ENCODE measurements at places on chromosomes 4 and X.

DNA sequence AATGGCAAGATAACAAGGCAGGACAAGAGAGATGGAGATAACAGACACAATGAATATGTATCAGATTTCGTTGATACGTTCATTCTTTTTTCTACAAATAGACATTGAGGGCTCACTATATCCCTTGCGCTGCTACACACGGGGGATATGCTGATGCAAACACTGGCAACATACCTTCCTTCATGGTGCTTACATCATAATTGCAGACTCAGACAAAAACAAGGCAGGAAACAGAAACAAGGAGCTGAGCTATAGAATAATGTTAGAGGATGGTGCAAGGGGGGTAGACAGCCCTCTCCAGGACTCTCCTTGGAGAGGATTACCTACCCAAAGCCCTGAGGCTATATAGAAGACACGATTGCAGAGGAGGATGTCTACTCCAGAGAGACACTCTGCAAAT is 1069.5 kb downstream of the DMD start:
- peak; percentile 23 for DNase-seq

- no peak for DNase-seq
Measured at GRCh38 chr4:56226579-56226978, 160.7 kb downstream of the AASDH start.

- DNase-seq = no peak
Measured at GRCh38 chr4:144614850-144615585, 30.9 kb upstream of the HHIP start.

DNA sequence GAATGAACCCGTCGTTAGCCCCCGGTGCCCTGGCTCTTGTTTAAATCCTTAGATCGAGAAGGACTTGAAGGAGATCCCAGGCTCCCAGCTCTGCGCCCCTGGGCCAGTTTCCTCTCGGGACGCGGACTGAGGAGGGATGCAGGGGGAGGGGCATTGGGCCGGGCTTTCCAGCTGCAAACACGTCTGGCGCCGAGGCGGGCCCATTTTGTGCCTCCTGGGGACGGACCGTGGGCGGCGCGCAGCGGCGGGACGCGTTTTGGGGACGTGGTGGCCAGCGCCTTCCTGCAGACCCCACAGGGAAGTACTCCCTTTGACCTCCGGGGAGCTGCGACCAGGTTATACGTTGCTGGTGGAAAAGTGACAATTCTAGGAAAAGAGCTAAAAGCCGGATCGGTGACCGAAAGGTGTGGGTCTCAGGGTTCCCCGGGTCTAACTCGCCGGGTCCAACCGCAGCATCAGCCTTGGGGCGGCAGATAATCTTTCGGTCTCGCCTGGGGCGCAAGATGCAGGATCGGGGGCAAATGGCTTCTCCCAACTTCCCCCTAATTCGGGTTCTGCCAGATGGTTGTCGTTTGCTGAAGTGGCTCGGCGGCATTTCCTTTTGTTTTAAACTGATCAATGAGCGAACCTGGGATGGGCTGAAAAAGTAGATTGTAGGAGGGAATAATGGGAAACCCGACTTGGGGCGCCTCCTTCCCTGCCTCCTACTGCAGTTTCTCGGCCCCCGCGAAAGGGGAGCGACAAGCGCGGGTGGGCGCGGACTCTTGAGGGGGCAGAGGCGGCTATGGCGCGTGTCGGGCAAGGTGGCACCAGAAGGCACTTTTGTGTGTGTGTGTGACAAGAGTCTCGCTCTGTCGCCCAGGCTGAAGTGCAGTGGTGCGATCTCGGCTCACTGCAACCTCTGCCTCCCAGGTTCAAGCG is 2.9 kb downstream of the PDGFRA start:
- no peak for DNase-seq

DNA sequence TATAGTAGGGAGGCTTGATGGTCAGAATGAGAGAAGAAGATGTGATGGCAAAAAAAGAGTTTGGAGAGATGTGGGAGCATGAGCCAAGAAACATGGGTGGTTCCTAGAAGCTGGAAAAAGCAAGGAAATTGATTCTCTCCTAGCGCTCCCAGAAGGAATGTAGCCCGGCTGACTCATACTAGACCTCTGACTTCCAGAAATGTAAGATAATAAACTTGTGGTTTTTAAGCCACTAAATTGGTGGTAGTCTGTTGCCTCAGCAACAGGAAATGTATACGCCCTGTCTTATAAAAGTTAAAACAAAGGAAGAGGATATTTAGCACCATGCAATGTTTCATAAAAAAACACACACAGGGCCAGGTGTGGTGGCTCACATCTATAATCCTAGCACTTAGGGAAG is 182.7 kb upstream of the PCDH7 start:
- DNase-seq = no peak

GRCh38 chrX:631802-632365 is 1.3 kb downstream of the SHOX start:
- DNase-seq = no peak

- DNase-seq = peak; percentile 9
Measured at GRCh38 chr4:98352396-98352795, 91.2 kb downstream of the RAP1GDS1 start.

GRCh38 chrX:40098264-40099054 is 701 bp upstream of the BCOR start:
- DNase-seq = peak; percentile 77

GRCh38 chrX:143437439-143437838 is 79.8 kb downstream of the SPANXN3 start:
- DNase-seq = peak; percentile 60

DNA sequence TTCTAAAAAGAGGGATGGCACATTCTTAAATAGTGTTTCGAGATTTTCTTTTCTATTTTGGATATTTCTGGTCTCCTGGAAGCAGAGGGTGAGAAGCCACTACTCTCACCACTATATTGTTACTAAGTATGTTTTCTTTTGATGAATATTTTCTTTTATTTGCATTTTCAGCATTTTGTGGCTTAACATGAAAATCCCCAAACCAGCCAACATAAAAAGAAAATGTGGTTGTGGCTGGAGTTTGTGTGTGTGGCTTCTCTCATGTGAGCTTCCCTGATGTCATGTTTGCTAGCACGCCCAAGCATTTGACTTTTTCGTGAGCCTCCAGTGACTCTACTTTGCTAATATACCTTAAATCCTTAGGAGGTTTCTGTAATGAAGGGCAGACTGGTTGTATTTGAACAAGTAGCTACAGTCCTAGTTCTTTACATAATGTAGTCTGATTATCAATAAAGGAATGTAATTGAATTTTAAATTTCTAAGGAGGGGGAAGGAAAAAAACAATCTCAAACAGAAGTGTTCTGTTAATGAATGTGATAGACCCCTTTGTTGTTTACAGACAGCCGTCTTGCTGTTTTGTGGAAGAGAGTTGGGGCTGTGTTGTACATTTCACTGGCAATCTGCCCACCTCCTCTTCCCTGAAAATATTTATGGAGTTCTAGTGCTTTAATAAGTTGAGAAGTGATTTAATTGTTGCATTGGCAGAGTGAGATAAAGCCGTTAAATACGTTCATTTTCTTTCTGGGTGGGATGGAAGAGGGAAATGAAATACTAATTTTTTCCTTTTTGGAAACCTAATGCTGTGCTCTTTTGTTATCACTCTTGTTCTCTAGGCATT is 114.6 kb downstream of the ARHGAP10 start:
- DNase-seq = no peak

GRCh38 chr4:82522472-82522871 is 39.3 kb downstream of the TMEM150C start:
- DNase-seq = no peak

- DNase-seq = no peak
Measured at GRCh38 chr4:173046818-173047217, 121.8 kb upstream of the GALNT7 start.

DNA sequence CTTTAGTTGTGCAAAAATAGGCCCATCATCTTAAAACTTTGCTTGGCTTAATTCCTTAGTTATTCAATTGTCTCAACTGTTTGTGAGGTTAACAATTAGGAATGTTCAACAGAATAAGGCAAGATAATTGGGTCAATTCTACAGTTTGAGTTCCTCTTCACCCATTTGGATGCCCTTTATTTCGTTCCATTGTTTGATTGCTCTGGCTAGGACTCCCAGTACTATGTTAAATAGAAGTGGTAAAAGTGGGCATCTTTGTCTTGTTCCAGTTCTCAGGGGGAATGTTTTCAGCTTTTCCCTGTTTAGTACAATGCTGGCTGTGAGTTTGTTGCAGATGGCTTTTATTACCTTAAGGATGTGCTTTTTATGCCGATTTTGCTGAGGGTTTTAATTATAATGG is 761.5 kb upstream of the GRIA3 start:
- DNase-seq = no peak

GRCh38 chrX:39327255-39327654 is 526.0 kb downstream of the MID1IP1 start:
- DNase-seq = no peak

- DNase-seq = peak; percentile 1
Measured at GRCh38 chrX:47380268-47380667, 9.9 kb downstream of the ZNF157 start.

- peak; percentile 22 for DNase-seq
Measured at GRCh38 chr4:38347251-38347650, 316.7 kb upstream of the KLF3 start.

DNA sequence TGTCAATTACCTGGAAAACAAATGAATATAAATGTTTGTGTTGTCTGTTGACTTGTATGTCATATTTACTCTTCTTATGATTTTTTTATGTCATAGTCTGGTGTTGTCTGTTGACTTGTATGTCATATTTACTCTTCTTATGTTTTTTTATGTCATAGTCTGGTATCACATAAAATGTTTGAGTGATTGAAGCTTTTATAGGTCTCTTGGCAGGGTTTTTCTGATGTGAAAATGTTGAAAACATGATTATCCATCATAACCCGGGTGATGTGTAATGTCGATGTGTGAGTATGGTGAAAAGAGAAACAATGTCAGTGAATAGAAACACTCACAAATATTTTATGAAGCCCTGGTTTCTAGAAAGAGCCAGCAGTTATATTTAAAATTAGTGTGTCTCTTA is 335.7 kb downstream of the BMPR1B start:
- no peak for DNase-seq

GRCh38 chr4:8672486-8672885 is 79.9 kb downstream of the CPZ start:
- DNase-seq = no peak

DNA sequence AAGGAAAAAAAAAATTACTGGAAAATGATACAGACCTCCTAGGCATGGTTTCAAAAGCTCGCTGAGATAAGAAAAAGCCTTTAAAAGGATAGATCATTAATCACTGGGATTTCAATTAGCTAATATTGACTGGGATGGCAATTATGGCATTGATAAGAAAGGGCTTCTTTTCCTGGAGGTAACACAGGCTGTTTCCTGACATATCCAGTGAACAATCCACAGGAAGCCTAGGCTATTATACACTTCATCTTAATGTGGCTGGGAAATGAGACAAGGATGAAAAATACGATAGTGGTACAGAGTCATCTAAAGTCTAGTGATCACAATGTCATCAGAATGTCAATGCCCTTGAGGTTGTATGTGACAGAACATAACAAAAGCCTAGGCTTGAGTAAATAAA is 1579.3 kb downstream of the C4orf33 start:
- DNase-seq = no peak

GRCh38 chr4:52868133-52868532 is 6.0 kb downstream of the RASL11B start:
- no peak for DNase-seq

GRCh38 chr4:153808175-153808574 is 19.3 kb upstream of the SFRP2 start:
- peak; percentile 26 for DNase-seq

GRCh38 chr4:24669751-24670150 is 85.4 kb upstream of the DHX15 start:
- DNase-seq = no peak

DNA sequence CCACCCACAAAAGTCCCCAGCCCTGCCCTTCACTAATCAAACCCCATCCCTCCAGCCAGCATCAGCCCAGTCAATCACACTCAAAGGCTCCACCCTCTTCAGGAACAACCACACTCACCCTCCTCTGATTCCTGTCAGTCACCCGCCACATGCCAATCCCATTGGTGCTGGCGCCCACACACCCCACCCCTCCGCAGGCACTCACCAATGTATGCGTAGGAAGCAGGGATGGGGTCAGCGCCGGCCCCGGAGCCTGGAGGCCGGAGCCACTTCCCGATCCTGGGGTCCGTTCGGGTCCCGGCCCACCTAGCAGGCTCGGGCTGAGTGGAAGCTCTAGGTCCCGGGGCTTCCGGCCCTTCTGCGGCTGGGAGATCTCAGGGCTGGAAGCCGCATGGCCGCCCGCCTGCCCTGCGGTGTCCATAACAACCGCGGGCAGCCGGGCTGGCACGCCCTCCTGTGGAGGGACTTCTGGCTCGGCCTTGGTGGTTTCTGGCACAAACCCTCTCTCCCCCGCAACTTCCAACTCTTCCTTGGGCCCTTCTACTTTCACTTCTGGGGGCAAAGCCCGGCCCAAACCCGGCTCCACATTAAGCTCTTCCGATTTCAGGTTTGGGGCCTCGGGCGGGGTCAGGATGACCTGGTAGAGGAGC is 7.9 kb upstream of the CFP start:
- DNase-seq = peak; percentile 87

DNA sequence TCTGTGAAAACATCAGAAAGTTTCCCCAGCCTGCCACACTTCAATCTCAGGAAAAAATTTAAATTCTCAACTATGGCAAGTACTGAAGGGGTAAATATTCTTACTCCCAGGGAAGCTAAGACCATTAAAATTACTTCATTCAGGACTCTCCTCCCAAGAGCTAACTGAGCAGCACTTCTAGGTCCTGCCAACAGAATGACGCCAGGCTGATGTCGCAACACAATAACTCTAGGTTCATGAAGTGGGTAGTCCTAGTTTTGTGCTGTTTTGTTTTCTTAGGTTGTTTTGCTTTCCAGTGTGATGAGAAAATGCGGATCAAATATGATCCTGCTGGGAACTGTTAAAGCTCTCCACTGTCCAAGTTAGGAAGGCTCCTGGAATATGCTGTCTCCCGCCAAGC is 180.0 kb downstream of the NKX6-1 start:
- peak; percentile 11 for DNase-seq

GRCh38 chr4:110950731-110951130 is 327.9 kb upstream of the PITX2 start:
- no peak for DNase-seq

- no peak for DNase-seq
Measured at GRCh38 chr4:15990570-15991285, 27.8 kb upstream of the FGFBP2 start.

- no peak for DNase-seq
Measured at GRCh38 chr4:118867311-118868067, 21.2 kb upstream of the SYNPO2 start.

GRCh38 chr4:102586002-102586643 is 85.0 kb downstream of the NFKB1 start:
- no peak for DNase-seq

DNA sequence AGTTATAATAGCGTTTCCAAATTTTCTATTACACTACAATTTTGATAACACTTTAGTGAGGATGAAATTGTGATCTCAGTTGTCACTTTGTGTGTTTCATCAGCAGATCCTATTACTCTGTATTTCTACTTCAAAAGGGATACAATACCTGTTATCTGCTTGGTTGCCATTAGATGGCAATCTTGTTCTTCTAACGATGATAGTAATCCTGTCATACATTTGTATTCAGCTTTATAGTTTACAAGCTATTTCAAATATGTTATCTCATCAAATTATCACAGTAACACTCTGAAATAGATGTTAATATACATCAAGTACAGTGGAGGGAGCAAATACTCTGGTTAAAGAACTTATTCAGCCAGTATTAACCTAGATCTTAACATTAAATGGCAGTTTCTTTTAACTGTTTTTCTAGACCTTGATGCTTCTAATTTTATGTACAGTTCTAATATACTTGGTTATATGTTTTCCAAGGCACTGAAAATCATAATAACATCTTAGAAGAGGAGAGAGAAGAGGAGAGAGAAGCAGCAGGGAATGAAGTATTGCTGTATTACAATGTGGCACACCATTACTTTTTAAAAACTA is 292.0 kb downstream of the CCSER1 start:
- peak; percentile 76 for DNase-seq

GRCh38 chr4:164780839-164781238 is 26.9 kb downstream of the SMIM31 start:
- no peak for DNase-seq
